ENCODE measurements at places on chromosomes 11 and 22. TPM values are rescaled to one million over a fixed set of nuclear protein-coding genes. Genes with fewer than 3 reads are reported as not detected.

DNA sequence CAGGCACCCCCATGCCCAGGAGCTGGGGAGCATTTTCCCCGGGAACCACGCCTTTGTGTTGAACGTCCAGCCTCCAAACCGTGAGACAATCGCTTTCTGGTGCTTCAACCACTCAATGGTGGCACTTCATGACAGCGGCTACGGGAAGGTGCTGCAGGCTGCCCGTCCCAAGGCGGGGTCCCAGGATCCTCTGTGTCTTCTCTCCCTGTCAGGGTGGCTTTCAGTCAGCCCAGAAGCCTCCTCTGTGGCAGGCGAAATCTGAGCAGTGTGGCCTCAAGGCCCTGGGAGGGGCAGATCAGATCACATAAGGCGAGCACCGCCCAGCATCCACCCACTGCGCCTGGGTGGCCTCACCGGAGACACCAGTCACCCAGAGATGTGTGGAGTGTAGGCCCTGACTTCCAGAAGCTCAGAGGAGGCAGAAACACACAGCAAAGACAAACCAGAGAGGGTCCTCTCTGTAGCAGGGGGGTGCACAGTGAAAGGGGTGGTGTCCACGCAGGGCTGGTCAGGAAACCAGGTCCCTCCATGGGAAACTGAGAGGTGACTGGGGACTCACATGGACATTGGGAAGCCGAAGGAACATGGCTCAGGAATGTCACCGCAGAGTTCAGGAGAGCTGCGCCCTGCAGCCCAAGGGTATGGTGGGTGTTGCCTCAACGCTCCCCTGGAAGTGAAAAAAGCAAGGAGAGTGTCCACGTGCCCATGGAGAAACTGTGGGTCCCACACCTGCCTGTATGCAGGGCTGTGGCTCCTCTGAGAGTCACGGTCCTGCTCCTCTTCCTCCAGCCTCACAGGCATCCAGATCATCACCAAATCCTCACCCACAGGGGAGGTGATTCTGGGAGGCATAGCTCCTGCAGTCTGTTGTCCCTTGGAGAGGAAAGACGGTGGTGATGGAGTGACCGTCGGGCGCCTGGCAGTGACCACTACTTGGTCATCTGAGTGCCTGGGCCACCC is 1420.7 kb downstream of the TBC1D22A start:
- no peak for DNase-seq

- DNase-seq: no peak
These were observed 5.8 kb downstream of the ARSA start for GRCh38 chr22:50621948-50622722.

DNA sequence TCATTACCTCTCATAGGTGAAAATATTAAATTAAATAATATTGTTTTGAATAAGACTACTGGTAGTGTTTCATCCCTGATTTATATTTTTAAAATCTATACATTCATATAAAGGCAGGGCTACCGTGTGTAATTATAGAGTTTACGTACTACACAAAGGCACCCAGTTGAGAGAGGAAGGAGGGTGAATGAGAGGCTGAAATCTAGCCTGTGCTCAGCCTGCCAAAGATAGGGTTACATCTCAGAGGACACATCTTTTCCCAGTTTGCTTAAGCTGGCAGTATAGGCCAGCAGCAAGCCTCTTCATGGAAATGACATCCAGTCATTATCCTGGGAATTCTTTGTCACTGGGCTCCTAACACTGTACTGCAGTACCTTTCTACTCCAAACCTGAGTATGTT is 7.5 kb upstream of the B3GNT6 start:
- DNase-seq: no peak

The RBM4B gene
- total RNA-seq: 15.9 TPM

The TBX10 gene
- total RNA-seq: not detected

DNA sequence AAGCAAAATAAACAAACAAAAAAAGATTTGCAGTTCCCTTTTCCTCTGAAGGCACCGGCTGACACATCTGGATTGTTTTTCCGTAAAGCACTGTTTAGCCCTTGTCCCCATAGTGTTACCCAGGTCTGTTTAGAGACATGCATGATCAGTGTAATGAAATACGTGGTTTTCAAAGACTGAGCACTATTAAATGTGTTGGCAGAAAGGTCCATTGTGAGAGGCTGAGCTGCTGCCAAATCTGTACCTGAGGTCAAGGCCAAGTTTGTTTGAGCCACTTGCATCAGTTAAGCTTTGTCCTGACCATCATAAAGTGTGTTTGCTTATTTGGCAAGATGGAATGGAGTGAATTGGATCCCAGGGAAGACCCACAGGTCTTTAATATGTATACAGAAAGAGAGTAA is 26.3 kb downstream of the CTR9 start:
- DNase-seq: no peak

The DDI1 gene
- not detected for total RNA-seq

DNA sequence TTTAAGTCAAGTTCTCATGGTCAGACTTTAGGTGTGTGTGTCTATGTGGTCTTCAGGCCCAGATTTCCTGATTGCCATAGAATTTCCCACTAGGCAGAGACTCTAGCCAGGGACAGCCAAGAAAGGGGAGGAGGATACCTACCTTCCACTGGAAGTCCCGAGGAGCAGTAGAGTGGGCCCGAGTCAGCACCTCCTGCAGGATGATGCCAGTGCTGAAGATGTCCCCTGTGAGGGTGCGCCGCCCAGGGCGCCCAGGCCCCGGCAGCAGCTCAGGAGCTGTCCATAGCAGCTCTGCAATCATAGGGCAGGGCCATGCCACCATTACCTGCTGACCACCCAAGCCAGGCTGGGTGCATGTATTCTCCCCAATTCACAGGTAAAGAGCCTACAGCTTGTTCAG is 41.6 kb upstream of the LRRC32 start:
- no peak for DNase-seq

The CD248 gene
- total RNA-seq: 69.7 TPM

DNA sequence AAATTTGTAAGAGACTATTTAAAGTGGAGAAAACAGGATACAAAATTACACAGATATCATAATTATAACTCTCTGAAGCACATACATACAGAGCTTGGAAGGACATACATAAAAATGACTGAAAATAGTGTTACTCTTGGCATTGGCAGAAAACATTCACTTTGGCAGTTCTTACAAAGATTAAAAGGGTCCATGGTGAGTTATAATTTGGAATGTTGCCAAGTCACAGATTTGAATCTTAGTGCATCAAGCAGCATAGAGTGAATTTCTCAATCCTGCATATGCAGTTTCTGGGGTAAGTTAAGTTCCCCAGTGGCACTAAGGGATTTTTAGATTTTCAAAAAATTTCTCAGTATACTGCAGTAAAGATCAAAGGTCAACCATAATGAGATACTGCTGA is 115.9 kb downstream of the CCDC81 start:
- no peak for DNase-seq

The UPK3A gene
- total RNA-seq: not detected

GRCh38 chr22:27866135-27867084 is 52.6 kb downstream of the PITPNB start:
- DNase-seq: peak; percentile 45

The FAM180B gene
- total RNA-seq: 3.9 TPM

DNA sequence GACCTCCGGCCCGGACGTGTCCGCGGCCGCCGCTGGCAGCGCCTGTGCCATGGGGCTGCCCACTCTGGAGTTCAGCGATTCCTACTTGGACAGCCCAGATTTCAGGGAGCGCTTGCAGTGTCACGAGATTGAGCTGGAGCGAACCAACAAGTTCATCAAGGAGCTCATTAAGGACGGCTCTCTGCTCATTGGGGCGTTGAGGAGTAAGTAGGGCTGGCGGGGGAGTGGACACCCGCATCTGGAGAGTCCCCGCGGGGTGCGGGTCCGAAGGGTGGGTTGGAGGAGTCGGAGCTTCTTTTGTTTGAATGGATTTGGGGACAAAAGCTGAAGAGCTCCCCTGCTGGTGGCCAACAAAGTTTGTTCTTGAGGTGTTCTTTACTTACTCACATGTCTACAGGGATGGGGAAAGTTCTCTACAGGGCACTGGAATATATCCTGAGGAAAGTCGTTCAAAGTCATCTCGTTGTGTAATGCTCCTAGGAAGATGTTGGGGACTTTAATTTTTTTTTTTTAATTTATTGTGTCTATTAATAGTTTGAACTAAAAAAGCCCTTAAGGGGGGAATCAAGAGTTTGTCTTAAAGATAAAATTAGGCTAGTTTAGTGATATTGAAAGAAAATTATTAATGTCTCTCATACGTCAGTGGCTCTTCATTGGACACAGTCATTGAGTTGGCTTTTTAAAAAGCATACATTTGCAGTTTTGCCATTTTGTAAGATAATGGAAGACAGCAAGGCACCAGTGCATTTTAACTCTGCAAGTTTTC is 725 bp downstream of the ARHGAP42 start:
- DNase-seq: peak; percentile 45

The CABP2 gene
- not detected for total RNA-seq

The EXPH5 gene
- 2.4 TPM for total RNA-seq

- DNase-seq: no peak
These were observed 10.1 kb downstream of the TEAD1 start for GRCh38 chr11:12684315-12684714.

DNA sequence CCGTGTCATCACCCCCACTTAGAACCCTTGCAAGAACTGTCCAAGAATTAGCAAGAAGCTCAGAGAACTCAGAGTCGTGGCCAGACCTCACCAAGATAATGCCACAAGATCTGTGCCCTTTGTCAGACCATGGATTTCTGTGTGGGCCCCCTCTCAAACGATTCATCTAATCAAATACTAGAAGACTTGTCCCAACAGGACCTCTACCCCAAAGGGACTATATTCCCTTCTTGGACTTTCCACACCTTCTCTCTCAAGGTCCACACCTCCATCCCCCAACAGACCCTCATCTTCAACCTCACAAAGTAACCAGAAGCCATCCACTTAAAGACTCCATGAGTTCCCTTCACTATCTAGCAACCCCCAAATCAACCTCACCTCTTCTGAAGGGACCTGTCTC is 2.8 kb downstream of the POLR3H start:
- no peak for DNase-seq

The NAGA gene
- 27.3 TPM for total RNA-seq

The SEPTIN3 gene
- total RNA-seq: 37.9 TPM

DNA sequence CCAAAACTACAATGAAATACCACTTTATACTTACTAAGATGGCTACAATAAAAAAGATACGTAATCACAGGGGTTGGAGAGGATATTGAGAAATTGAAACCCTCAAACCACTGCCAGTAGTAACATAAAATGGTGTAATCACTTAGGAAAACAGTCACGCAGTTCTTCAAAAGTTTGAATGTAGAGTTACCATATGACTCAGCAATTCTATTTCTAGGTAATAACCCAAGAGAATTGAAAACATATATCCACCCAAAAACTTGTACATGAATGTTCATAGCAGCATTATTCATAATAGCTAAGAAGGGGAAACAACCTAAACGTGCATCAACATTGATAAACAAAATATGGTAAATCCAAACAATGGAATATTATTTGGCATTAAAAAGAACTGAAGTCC is 24.4 kb upstream of the PSMA1 start:
- no peak for DNase-seq

- no peak for DNase-seq
These were observed 921.3 kb downstream of the METTL15 start for GRCh38 chr11:29029452-29029851.

The TEX54 gene
- total RNA-seq: not detected

- no peak for DNase-seq
These were observed 8.5 kb upstream of the CHRDL2 start for GRCh38 chr11:74739546-74740270.

- DNase-seq: no peak
These were observed 13.2 kb downstream of the OTUB1 start for GRCh38 chr11:63999349-64000025.

DNA sequence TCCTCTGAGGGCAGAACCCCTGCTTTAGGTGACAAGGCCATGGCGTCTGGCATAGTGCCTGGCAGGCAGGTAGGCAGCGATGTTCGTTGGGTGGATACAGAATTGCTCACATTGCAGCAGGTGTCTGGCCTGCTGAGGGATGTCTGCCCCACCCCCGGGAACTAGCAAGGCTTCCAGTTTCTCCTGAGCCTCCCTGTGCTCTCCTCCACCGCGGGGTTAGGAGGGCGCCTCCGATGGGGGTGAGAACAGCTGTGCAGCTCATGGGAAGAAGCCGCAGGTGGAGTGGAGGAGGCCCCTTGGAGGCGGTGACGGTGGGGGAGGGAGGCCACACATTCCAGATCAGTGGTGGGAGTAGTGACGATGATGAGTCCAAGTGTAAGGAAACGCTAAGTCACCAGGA is 48.3 kb upstream of the JAM3 start:
- DNase-seq: no peak

The DNAJB7 gene
- total RNA-seq: not detected

DNA sequence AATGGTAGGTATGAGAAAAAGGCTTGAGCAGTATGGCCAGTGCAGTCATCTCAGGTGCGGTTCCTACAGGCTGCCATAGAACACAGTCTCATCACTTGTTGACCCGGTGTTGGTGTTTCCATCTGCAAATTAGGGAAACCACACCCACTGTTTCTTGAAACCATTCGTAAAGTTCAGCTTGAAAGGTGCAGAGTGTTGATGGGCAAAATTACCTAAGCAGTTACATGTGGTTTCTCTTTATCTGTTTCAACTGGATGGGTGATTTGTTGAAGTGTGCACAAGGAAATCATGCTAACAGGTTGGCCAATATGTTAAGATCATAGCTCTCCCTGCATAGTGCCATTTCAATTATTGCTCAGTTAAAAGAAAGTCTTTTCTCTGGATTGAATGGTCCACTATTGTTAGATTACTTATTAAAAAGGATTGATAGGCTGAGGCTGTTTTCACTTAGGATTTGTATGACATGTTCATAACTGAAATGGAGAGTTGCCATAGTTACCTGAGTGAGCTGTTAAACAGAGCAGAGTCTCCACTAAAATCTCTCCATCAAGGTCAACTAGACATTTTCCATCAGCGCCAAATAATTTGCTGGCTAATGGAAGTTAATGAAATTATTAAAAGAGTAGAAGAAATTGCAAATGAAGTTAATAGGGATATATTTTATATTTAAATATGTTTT is 203.1 kb upstream of the MTMR2 start:
- DNase-seq: no peak

GRCh38 chr11:6223854-6224253 is 10.6 kb downstream of the FHIP1B start:
- DNase-seq: no peak

DNA sequence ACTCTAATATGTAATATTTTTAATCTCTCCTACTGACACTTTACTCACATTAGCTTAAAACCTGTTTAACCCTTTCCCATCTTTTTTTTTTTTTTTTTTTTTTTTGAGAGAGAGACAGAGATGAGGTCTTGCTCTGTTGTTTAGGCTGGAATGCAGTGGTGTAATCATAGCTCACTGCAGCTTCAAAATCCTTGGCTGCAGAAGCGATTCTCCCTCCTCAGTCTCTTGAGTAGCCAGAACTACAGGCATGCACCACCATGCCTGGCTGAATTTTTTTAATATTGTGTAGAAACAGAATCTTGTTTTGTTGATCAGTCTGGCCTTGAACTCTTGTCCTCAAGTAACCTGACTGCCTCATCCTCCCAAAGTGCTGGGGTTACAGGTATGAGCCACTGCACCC is 37.3 kb downstream of the PAMR1 start:
- DNase-seq: no peak

DNA sequence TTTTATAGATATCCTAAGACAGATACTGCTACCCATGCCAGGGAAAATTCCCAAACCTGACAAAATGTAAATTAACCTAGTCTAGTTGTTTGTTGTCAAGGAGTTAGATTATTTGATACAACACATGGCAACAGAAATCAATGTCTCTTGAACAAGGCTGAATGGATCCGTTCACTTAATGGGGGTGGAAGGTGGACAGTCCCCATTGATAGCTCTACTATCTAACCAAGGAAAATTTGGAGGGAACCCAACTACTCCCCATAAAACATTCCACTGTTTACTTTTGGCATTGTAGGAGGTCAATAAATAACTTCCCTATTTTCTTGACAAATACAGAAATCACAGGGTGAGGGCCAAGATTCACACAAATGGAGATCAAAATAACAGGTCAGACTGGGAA is 117.9 kb upstream of the GRIA4 start:
- no peak for DNase-seq

The PHF21B gene
- total RNA-seq: 4.2 TPM
